ENCODE measurements at places on chromosomes 6 and 20. TPM values are rescaled to one million over a fixed set of nuclear protein-coding genes. Genes with fewer than 3 reads are reported as not detected.

ISM1 gene
- not detected for total RNA-seq

CABLES2 gene
- 8.8 TPM for total RNA-seq

GTSF1L gene
- total RNA-seq = not detected

TRIM15 gene
- not detected for total RNA-seq

DEFB123 gene
- not detected for total RNA-seq

TFAP2B gene
- not detected for total RNA-seq

VGLL2 gene
- total RNA-seq = not detected

F13A1 gene
- 1.0 TPM for total RNA-seq

All from placental pericyte (primary cell).